ENCODE measurements at places on chromosomes 11 and 22.

GRCh38 chr22:50058906-50059880, 1.1 kb upstream of the TTLL8 start:
- DNase-seq = no peak

DNA sequence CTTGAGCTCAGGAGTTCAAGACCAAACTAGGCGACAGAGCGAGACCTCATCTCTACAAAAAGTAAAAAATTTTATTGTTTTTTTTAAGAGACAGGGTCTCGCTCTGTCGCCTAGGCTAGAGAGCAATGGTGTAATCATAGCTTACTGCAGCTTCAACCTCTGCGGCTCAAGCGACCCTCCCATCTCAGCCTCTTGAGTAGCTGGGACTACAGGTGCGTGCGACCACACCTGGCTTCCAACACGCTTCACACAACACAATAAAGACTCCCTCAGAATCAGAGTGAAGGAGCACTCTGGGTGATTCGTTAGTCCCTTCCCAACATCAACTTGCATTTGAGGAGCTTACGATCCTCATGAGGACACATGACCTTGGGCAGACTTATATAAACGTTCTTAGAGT, 79.5 kb upstream of the APOA1 start:
- no peak for DNase-seq

GRCh38 chr11:68970921-68971636, 9.7 kb downstream of the MRGPRD start:
- no peak for DNase-seq

GRCh38 chr11:73292525-73292894, 15.6 kb upstream of the ARHGEF17 start:
- DNase-seq = no peak

- no peak for DNase-seq
These were observed 101.6 kb downstream of the CSNK2A3 start for GRCh38 chr11:11251394-11251970.

DNA sequence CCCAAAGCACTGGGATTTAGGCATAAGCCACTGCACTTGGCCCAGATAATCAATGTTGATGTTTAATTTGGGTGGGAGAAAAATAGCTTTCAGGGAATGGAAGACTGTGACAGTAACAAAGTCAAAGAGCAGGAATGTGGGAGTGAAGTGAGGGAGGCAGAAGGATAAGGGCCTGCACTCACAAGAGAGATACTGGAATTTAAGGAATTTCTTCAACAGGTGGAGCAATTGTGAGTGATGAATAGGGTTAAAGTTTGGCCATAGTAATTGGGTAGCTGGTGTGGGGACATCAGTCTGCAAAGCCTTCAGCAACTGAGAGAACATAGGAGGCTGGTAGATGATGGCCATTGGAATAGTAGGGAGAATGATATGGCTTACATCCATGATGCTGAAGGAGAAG, 8.6 kb upstream of the APBB1 start:
- DNase-seq = no peak

GRCh38 chr22:21982338-21982965, at the start of gene TOP3B:
Gene TOP3B, minus strand, starts transcription at chr22:21982787. Its CDS starts 7,078 bp downstream, at chr22:21975709.
- peak; percentile 76 for DNase-seq

DNA sequence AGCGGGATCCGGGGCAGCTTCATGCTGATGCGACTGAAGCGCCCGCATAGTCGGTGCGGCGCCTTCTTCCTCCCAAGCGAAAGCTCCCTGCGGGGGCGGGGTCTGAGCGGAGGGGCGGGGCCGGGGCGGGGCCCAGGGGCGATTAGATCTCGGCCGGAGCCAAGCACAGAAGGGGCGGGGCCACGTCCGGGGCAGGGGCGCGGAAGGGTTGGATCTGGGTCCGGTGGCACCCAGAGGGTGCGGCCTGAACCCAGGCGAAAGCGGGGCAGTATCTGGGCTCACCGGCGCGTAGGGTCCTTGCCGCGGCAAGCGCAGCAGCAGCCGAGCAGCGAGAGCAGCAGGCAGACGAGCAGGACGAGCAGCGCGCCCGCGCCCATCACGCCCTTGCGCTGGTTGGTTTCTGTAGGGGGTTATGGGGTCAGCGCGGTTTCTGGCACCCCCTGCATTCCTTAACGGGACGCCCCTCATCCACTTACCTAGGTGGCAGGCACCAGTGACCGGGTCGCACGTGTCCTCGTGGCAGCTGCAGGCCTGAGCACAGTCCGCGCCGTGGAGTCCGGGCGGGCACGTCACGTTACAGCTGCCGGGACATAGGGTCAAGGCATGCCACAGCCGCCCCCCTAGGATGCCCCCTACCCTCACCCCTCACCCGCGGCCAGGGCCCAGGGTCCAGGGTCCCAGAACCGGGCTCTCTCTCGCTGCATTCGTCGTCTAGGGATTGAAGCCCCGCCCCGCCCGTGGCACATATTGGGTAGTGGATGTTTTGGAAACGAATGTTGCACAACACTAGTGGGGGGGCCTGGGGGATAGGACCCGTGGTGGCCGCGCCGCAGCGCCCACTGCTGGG, 8.1 kb downstream of the SCARF2 start:
- DNase-seq = peak; percentile 75

DNA sequence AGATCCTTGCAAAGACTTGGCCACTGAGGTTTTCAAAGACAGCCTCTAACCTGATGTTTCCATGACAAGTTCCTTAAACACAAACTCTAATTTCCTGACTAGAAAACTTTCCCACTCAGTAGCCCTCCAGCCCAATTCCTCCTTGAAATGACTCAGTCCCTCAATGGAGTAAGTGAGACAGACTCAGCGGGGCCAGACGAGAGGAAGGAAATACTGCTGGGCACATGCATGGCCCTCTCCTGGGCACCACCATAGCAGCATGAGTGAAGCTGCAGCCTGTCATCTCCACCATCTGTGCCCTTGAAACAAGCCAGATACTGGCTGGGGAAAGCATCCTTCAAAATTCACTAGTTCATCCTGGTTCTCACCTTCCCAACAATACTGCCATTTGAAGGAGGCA, 76.2 kb upstream of the GDPD4 start:
- DNase-seq = no peak

DNA sequence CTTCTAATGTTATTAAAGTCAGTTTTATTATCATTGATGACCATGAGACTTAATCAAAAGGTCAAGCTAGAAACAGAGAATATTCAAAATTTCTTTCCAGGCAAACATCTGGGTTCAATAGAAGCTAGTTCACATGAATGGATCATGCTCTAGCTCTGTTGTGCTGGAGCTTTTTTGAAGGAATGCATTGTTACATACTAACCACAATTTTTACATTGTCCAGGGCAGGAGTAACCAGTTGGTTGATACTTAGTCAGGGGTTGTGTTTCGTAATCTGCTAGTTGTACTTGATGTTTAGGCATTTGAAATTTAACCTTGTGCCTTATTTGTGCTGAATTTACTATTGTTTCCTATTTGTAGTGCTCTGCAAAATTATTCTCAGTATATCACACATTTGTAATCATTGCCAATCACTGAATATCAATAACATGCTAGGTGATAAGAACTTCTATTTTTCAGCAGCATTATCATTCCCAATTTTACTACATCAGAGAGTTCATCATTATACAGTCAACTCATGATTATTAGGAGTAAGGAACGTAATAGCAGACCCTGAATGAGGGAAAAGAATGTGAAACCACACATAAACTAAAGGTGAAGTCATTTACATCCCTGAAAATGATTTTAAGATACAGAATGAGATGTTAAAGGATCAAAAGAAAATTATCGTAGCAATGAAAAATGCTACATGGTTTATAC, 23.2 kb downstream of the NF2 start:
- no peak for DNase-seq

DNA sequence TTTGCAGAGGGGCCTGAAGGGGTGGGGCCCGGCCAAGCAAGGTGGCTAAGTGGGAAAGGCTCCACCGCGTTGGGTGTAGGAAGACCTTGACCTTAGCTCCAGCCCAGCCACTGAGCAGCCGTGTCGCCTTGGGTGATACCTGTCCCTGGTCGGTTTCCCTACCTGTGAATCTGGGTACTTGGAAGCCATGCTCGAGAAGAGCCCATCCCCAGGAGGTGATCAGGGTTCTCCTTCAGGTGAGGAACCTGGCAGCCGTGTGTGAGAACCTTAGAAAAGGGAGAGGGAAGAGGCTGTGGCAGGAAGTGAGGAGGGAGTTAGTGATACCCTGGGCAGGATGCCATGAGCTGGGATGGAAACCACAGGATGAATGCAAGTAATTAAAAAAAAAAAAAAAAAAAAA, 21.6 kb downstream of the PPARA start:
- DNase-seq = no peak

GRCh38 chr22:48644108-48644507, 1183.6 kb downstream of the BRD1 start:
- no peak for DNase-seq
